Epithelial cell of proximal tubule (primary cell): ENCODE measurements at places on chromosomes 1 and 21. TPM values are rescaled to one million over a fixed set of nuclear protein-coding genes. Genes with fewer than 3 reads are reported as not detected.

- no peak for DNase-seq
Measured at GRCh38 chr1:207807326-207807689, 55.5 kb downstream of the CD46 start.

DNA sequence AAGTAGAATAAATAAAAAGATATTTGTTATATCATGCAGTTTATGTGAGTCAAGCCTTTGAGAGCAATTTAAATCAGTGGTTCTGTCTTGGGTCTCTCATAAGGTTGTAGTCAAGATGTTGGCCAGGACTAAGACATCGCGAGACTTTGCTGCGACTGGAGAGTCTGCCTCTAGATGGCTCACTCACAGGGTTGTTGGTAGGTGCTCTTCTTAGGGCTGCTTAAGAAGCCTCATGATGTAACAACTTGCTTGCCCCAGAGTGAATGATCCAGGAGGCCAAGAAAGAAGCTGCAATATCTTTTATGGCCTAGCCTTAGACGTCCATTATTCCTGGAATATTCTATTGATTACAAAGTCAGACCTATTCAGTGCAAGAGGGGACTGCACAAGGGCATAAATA, 73.1 kb upstream of the CACHD1 start:
- DNase-seq: no peak

DNA sequence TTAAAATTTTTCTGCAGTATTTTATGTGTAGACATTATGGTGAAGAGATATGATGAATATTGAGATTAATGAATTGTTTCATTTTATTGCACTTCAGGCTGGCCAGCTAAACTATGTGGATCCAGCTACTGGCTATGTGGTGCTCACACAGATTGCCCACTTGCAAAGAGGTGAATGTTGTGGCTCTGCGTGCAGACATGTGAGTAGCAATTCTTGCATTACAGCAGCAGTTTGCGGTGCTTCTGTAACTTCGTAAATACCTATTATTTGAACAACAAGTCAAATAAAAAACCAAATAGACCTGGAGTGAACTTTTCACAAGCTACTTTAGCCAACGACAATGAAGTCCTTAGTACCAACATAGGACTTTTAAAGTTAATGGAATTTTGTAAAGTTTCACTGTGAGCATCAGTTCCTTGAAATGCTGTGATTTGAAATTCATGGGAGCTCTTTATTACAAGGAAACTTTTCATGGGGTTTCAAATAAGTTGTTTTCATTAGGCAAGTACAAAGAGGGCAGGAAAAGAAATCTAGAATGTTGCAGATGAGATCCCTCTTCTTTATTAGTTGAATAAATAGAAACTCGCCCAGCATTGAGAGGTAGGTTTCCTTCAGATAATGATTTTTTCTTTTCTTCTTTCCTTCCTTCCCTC, 3.4 kb downstream of the C1orf53 start:
- no peak for DNase-seq

DNA sequence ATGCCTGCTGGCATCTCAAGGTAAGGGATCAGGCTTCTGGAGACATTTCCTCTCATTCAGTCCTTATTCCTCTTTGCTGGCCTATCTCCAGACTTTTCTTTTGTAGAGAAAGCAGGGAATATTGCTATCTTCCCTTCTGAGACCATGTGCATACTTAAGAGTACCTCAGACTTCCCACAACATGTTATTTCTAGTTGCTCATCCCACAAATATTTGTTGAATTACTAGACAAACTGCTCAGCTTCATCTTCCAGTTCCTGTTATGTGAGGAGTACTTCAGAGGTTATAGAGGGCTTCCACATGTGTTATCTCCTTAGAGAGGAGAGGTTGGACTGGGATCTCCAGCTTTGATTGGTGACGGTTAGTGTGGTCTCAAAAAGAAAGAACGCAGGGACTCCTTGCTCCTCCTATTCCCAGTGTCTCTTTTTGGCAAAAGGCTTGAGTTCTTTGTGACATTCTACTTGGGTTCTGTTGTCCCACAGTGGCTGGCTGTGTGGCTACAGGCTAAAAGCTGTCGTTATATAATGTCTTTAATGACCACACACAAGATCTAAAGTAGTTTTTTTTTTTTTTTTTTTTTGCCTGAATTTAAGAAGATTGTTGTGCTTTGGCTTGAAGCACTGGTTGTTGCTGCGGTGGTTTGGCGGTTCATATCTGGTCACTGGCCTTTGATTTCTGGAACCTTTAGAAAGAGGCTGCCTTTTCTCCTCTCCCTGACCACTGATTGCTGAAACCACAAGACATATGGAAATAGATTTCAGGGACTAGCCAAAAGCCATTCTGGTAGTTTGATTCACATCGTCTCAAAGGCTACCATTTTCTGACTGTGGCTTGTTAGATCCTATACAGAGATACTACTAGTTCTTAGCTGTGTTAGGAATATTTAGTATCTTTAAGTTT, 78.7 kb downstream of the FGGY start:
- DNase-seq: peak; percentile 69

OR2L8 gene
- total RNA-seq: not detected in 2 replicates

DNA sequence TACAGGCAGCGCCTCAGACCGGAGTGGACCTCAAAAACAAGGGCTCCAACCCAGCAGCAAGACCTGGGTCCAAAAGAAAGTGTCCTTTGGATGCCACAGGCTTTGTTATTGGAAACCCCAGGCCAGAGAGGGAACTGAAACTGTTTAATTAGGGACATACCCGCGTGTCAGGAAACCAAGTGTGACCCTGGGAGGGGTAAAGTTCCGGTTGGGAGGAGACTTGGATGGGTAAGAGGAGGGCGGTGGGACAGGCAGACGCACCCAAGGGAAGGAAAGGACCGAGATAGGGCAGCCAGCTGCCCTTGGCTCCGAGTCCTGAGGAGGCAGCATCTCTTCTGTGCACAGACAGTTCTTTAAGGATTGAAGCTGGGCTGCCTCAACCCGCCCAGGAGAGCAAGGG, 71.4 kb downstream of the CDC7 start:
- DNase-seq: no peak

GRCh38 chr1:48817505-48818114, 40.9 kb upstream of the BEND5 start:
- DNase-seq: no peak

DNA sequence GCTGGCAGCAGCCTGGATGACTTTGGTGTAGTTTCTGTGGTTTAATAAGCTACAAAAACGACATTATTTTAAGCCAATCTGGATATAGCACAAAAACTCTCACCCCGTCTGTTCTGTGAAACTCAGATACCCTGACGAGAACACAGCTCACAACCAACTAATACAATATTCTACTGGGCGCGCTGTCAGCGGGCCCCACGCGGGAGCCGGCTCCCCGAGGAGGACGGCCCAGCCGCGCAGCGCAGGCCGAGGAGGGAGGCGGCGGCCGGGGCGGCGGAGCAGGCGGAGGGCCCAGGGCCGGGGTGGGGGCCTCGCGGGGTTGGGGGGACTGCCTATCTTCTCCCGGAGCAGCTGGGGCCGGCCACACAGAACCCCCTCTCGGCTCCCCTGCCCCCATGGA, 87.2 kb upstream of the POU3F1 start:
- DNase-seq: no peak

- no peak for DNase-seq
Measured at GRCh38 chr1:228527596-228527995, 40.4 kb downstream of the RNF187 start.
